Eye (tissue), 1 donor: ENCODE measurements at places on chromosomes 7 and 10.
A peak's percentile ranks its signal among the peaks of the same experiment; 100 is the strongest.

DNA sequence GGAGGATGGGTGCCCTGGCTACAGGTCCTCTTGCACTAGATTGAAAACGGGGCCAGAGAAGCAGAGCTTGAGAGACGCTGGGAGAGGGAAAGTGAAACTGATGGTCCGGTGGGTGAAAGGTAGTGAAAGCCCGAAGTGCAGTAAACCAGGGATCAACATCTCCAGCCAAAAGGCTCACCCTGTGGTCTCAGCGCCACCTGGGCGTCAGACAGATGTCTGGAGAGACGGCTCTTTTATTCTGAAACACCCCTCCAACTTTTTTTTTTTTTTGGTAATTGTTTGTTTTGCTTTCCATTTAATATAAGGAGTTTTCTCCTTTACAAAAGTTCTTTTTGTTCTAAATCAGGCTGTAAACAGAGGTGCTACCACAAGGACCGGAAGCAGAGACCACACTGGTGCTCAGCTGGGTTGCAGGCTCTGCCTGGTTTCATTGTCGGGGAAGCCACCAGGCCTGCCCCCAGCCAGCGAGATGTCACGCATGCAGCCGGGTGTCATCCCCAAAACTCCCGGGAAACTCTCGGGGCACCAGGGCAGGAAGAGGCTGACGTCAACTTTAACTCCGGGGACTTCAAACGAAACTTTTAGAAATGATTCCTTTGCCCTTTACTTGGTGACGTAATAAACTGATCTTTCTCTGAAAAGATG is 11.2 kb downstream of the IL2RA start:
- DNase-seq = no peak

DNA sequence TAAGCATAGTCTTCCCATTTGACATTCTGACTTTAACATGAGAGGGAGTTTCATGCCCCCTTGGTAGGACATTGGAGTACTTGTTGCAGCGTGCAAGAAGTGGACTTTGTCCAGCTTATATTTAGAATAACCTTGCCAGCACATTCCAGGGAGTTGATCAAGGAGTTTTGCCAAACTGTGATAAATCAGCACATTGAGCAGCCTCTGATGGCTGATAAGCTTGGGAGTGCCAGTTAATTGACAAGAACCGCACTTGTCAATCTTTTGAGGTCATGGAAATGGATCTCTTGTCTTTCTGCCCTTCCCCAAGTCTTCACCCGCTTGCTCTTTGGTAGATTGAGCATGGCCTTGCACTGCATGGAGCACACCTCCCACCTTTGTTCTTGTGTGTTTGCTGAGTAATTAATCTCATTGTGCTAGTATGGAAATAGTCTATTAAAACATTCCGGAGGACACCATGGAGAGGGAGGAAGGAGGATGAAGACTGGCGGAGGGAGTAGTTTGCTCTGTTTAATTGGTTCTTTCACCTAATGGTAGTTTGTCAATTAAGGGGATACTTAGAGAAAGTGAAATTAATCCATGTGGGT is 668.5 kb upstream of the GALNT17 start:
- DNase-seq = no peak

- no peak for DNase-seq
Observed at GRCh38 chr10:95504246-95504691, 56.9 kb downstream of the SORBS1 start.

DNA sequence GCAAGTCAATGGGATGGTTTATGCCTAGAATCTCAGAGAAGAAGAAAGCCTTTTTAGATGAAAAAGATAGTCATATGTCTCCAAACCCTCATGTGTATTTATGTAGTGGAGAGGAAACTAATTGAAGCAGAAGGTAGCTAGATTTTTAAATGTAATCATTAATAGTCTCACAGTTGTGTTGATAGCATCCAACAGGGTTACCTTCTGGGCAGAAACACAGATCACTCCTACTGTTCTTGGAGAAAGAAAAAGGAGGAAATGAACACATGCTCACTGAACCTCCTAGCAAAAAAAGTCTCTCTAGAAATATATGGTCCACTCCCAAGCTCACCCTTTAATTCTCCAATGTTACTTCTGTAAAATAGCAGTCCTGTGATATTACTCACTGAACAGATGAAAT is 777.2 kb upstream of the C7orf33 start:
- no peak for DNase-seq

DNA sequence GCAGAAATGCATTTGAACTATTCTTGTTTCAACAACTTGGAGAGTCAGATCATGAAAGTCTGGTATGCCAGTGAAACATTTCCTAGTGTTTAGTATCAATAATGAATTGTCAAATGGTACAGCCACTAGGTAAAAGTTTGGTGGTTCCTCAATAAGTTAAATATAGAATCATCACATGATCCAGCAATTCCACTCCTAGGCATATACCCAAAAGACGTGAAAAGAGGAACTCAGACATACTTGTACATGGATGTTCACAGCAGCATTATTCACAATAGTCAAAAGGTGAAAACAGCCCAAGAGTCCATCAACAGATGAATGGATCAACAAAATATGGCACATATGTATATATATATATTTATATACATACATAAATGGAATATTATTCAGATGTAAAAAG is 67.0 kb upstream of the HPS1 start:
- no peak for DNase-seq

DNA sequence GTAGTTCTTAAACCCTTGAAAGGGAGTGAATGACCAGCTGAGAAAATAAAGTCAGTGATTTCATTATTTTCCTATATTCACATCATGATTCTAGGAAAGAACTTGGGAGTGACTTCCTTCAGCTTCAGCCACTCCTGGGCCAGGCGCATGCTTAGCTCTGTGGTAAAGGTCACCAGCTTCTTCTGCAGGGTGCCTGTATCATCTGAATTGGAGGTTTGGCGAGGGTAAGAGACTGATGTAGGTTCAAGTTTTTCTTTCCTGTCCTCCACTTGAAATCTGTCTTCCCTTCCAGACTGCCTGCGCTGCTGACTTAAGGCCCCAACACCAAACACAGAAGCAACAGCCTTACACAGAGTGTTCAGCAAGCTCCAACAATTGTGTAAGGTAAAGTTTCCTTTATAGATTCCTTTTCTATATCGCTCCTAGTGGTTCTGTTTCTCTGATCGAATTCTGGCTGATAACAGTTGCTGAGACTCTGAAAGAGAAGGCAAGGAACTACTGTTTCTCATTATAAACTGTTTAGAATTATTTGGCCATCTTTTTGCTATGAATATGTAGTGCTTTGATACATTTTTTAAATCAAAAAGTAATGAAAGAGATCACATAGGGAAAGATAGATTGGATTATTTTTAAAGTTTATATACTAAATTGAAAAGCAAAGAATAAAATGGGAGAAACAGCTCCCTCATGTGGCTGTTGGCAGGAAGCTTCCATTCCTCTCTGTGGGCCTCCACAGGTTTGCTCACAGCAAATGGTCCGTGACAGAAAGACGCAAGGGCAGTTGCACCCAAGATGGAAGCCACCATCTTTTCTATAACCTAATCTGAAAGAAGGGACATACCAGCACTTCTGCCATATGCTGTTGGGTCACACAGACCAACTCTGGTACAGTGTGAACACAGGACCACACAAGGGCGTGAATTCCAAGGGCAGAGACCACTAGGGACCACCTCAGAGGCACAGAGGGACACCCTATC is 14.0 kb downstream of the GATAD1 start:
- DNase-seq = peak; percentile 63

- peak; percentile 31 for DNase-seq
Observed at GRCh38 chr7:35258868-35259522, 5.1 kb upstream of the TBX20 start.

DNA sequence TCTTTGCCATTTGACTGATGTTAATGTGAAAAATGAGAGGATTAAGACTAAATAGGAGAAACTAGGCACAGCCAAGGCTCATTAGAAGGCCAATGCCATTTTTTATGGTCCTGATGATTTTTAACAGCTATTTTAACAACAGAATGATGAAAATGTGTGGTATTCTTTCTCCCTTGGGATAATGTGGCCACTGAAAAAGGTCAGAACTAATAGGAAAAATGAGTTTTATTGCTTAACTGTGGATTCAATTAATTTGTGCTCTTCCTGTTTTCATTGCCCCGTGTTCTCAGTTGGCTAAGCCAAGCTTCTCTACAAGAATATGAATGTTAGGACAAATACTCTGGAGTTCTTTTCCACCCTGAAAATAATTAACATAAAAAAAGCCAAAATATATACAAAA is 56.6 kb downstream of the BMPER start:
- DNase-seq = no peak

DNA sequence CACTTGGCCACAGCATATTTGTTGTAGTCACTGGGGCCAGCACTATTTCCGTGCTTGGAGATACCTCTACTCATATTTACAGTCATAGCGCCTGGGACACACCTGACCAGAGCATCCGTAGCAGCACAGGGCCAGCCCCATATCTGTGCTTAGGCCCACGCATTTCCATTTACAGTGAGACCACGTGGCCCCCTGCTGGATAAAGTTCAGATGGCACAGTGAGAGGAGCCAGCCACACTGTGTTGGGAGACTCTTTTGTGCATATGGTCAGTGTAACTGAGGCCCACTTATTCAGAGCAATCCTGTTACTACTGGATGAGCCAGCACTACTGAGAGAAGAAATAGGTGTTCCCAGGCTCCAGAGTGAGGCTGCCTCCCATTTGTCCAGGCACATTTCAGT is 455.3 kb downstream of the REEP3 start:
- peak; percentile 59 for DNase-seq

DNA sequence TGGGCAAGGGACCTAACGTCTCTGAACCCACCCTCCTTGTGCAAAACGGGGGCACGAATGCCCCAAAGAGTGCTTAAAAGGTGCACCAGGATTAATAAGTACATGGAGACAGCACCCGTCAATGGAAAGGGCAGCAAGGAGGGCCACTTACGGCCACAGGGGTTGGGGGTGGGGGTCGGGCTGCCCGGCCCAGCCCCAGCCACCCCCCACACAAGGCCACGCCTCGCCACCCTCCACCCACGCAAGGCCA is 213.4 kb downstream of the MAD1L1 start:
- DNase-seq = no peak

GRCh38 chr10:80416479-80417098 is 8.2 kb downstream of the PRXL2A start:
- peak; percentile 84 for DNase-seq

DNA sequence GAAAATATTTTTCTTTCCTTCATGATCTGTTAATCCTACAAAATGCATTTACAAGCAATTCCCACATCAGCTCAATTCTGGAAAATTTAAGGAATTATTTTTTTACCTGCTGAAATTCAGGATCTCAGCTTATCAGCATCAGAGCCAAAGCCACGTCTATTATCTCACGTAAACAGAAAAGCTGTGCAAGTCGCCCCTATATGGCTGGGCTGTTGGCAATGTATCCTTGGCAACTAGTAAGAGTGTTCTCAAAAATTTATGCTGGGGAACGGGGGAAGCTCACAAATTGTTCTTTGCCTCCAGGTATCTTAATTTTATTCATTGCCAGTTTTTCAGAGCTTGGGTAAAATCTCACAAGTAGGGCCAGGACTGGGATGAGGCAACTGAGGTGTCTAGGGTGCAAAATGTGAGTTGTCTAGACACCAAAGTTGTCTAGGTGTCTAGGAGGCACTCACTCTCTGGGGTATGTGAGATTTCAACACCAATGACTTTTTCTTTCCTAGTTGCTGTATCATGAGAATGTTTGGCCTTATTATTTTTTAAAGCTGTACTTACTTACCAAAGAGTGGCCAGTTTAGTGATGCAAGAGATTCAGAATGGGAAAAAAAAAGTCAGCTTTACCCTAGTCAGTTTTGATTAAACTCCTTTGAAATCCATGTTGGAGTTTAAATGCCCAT is 5.1 kb downstream of the GSTO2 start:
- no peak for DNase-seq

GRCh38 chr10:84715911-84716310 is 387.5 kb downstream of the CCSER2 start:
- DNase-seq = peak; percentile 51

DNA sequence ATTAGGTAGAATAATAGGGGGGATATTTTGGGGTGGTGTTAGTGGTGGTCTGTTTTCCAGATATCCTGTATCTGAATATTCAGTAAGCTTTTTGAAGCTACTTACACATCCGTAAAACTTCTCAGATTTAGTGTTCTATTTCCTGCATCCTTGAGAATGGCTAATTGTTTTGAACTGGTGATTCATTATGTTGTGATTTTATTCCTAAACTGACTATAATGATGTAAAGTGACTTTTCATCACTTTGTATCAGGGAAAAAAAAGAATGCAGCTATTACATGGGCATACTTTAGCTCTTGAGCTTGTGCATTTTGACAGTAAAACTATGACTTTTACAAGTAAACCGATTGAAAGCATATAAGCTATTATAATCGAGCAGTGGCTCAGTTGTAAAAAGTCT is 18.2 kb downstream of the WAC start:
- no peak for DNase-seq

- no peak for DNase-seq
Observed at GRCh38 chr7:137904833-137905232, 58.1 kb upstream of the DGKI start.

GRCh38 chr10:100014071-100014762 is 4.5 kb upstream of the DNMBP start:
- DNase-seq = no peak

GRCh38 chr10:52232561-52233350 is 81.3 kb upstream of the DKK1 start:
- DNase-seq = peak; percentile 25

- no peak for DNase-seq
Observed at GRCh38 chr10:97814996-97815395, 34.6 kb upstream of the GOLGA7B start.

DNA sequence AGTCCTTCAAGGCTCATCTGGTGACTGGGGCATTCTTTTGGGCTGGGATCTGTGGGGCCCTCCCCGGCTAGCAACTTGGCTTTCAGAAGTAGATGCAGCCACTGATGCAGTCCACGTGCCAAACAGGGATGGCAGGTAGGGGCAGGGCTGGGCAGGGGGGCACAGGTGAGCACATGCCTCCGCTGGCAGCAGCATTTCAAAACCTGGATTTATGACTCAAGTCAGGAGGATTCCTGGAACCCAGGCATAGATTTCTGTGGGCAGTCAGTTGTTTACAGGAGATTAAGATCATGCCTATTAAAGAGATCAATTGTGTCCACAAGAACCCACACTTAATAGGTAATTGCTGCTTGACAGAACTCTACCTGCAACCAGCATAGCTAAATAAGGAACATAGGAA is 839 bp upstream of the HABP2 start:
- DNase-seq = no peak

- no peak for DNase-seq
Observed at GRCh38 chr7:18302097-18302496, 193.5 kb upstream of the HDAC9 start.

DNA sequence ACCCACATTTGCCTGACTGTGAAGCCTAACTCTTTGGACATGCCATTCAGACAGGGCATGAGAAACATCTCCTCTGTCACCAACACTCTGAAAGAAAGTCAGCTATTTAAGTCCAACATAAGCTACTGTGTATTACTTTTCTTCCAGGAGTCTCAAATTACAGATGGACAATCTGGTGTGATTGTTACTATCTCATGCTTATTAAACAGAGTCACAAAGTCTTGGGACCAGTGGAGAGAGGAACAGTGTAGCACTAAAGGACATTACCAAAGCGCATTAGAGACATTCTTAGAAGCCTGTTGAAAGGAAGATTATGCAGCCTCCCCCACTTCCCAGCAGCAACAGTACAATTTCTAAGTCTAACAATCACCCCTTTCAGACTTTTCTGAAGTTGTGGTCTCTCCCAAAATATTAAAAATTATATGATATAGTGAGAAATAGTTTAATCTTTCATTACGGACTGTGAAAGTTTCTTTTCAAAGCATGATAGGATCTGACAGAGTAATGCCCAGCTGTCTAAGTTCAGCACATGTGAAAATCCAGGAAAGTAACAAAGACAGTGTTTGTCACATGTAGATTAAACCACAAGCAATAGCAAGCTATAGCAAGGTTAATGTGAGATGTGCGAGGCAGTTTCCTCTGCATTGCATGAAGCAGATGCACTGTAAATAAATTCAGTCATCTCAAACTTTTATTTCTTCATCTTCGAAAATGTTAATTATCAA is 280.9 kb upstream of the FZD8 start:
- no peak for DNase-seq
